Activated T-cell treated with anti-CD3 and anti-CD28 coated beads for 24 hours (primary cell): ENCODE measurements at places on chromosomes 1 and 21.

GRCh38 chr1:15444468-15445389 lies 6.5 kb downstream of the CTRC start:
- no peak for DNase-seq

- no peak for DNase-seq
Measured at GRCh38 chr1:50724626-50725286, 235.3 kb downstream of the FAF1 start.

DNA sequence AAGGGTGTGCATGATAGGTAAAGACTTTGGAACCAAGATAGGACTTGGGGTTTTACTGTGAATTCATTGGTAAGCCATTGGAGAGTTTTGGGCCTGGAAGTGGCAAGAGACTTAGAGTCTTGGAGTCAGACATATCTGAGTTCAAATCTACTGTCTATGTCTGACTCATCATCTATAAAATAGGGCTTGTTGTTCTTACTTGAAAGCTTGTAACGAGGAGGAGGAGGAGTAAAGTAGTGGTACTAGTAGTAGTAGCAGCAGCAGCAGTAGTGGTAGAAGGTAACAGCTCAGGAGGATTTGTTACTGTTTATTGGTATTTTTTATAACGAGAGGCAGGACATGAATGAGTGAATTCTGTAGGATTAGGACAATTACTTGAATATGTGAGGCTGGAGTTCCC lies 62.7 kb downstream of the CACHD1 start:
- DNase-seq, result no peak

GRCh38 chr21:18655931-18656330 lies 252.3 kb upstream of the TMPRSS15 start:
- no peak for DNase-seq

DNA sequence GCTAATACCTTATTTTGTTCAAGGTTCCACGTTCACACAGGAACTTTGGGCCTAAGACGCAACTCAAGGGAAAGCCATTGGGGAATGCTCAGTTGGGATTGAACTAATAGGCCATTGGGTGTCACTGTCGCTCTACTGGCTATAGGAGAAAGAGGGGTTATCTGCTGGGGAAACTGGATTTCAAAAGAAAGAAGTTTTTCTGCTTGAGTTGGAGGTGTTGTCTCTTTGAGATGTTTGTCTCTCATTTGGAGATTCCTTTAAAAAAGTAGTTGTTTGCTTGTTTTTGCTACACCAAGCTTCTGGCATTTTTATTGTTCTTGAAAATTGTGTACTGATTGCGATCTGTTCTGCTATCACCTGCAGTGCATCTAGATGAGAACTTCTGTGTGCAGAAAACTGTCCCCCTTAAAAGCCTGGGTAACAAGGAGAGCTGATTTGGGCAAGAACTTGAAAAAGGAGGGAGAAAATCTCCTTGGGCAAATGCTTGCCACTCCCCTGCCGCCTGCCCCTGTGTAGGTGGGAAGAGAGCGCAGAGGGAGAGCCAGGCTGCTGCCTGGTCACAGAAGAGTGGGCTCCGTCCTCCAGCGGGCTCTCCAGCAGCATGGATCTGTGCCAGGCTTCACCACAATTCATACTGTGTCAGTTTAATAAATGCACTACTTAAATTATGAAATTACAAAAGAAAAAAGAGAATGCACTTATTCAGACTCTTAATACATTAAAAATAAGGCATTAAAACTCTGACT lies 39.9 kb downstream of the PEX14 start:
- no peak for DNase-seq

DNA sequence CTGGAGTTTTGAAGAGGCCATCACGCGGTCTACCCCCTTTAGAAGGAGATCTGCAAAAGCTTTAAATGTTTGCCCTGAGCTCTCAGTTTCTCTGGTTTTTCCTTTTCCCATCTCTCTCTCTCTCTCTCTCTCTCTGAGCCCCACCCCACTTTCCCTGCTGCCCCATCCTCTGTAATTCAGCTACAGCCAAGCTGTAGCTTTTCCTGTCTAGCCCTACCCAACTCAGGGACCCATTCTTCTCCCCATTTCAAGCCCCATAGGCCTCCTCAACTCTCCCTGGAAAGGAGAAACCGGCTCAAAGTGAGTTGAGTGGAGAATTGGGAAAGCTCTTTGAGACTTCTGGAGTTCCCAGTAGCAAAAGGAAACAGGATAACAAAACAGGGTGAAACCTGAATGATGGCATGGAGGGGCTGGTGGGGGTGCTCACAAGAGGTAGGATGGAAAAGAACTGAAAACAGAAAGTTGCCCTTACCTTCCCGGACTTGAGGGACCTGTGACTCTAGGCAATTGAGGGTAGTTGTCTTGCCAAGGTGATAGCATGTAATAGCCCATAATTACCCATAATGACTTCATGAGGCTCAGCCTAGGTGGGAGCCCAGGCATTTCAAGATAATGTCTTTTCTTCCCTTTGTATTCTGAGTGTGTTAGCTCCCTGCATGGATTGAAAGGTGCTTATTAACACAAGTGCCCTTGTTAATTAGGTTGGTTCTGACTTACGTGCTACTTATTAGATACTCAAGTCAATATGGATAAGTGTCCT lies 84.9 kb downstream of the SLC16A1 start:
- no peak for DNase-seq

- DNase-seq, result no peak
Measured at GRCh38 chr1:105419030-105419429, 1637.4 kb upstream of the PRMT6 start.

DNA sequence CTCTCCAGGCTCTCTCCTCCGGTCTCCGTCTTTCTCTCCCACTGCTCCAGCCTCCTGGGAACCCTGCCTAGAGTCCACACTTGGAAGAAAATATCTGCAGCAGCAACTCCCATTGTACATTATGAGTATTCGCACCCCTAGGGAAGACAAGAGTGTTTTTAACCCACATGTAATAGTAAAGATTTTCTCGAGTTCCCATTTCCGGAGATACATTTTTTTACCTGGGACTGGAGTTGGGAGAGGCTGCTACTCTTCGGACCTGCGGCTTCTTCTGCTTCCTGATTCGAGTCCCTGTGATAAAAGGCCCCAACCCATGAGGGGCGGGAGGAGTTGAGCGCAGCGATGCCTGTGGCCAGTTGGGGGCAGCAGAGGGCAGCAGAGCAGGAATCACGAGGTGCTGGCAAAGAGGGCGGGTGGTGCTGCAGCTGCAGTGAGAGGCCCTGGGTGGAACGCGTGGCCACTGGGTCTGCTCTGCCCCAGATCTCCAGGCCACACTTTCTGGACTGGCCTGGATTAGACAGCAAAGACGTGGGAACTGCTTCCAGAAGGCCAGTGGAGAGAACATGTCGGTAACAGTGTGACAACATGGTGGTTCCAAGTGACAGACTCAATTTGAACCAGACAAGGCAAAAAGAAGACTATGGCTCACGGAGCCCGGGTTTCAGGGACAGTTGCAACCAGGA lies 221.0 kb upstream of the CSF3R start:
- DNase-seq, result peak; percentile 48

GRCh38 chr1:205978676-205979075 lies 24.5 kb downstream of the RAB7B start:
- DNase-seq, result no peak

DNA sequence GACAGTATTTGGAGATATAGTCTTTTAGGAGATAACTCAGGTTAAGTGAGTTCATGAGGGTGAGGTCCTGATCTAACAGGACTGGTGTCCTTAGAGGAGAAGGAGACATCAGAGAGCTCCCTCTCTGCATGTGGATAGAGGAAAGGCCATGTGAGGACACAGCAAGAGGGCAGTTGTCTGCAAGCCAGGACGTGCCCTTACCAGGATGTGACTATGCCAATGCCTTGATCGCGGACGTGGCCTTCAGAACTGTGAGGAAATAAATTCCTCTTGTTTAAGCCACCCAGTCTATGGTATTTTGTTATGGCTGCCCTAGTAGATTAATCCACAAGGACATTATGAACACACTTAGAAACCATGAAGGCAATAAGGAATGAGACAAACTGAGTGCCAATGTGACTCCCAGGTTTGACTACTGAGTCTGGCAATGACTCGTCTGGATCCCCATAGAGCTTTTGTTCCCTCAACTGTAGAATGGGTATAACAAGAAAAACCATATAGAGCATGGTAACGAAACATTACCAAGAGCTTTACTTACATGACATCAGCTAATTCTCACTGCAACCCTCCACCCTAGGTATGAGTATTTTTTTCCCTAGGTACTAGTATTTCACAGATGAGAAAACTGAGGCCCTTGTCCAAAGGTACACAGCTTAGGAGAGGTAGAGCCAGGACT lies 6.5 kb downstream of the URB1 start:
- DNase-seq, result no peak

GRCh38 chr1:79679916-79680315 lies 673.4 kb upstream of the ADGRL4 start:
- no peak for DNase-seq

- DNase-seq, result no peak
Measured at GRCh38 chr1:175506081-175506480, 237.3 kb downstream of the TNR start.

DNA sequence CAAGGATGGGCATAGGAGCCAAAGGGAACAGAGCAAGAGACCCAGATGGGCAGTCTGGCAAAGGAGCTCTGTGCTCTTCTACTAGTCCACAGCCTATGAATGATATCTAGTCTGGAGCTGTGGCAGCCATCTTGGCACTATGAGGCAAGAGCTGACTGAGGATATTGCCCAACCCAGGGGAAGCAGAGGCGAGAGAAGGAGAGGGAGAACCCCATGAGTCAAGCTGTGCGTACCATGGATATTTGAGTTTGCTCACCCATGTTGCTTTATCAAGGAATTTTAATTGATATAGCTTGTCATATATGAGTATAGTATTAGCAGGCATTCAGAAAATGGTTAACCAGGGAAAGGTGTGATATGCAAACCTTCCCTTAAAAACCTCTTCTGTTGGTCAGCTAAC lies 420.9 kb downstream of the PRDM2 start:
- DNase-seq, result no peak

DNA sequence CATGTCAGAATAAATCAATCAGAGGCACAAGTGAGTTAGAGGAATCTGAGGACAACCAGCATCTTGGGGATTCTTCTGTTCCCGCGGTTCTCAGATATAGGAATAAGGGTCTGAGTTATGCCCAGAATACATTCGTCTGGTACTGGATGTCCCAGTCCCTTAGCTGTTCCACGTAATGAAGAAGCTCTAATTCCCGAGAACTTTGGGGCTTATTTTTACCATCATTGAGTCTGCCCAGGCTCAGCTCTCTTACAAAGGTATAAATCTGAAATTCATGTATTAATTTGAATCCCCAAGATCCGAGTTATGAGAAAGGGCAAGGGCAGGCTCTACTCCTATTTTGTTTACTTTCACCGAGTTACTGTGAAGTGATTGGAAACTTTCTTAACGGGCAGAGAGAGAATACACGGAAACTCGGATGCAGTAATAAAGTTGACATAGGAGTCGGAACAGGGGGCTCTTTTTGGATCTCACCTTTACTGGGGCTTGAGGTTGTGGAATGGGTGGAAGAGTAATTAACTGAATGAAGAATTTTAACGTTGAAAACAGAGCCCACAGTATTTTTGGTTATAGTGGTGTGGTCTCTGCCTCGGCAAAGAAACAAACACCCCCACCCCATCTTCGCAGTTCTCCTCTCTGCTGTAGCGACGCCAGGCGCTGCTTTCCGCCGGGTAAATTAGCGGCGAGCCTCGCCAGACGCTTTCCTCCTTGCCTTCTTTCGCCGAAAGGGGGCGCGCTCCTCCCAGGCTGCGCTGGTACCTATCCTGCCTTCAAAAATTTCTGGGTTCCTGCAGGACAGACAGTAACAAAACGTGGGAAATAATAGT lies 7.1 kb downstream of the PRRX1 start:
- DNase-seq, result no peak
